ENCODE measurements at places on chromosomes 6 and 20. TPM values are rescaled to one million over a fixed set of nuclear protein-coding genes. Genes with fewer than 3 reads are reported as not detected.

Gene PRICKLE4
- total RNA-seq = not detected

Gene BHLHE23
- total RNA-seq = not detected

Gene RAE1
- 14.7 TPM for total RNA-seq

Gene LHFPL5
- total RNA-seq = not detected

Gene EDN3
- 1.7 TPM for total RNA-seq

Gene LZTS3
- total RNA-seq = 7.0 TPM

Gene NCOA5
- total RNA-seq = 17.3 TPM

Gene MAS1
- total RNA-seq = not detected

Gene OR14J1
- total RNA-seq = not detected

DNA sequence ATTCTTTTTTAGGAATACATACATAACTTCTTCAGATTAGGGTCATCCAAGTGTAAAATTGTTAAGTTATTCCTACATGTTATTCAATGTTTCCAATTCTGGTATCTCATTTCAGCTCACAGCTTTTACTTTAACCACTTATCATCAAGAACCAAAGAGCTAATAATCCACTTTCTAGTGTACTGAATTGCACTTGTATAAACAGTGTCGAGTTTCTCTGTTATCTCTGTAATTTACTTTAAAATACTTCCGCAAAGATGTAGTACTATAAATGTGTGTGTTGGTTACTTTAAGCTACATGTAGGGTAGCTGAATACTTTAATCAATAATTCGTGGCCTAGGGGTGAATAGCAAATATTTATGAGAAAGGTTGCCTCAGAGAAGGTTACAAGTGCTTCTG is 8.8 kb upstream of the GJA1 start:
- H3K4me3 ChIP-seq = no peak overlapping the region
- H3K36me3 ChIP-seq = no peaks in the 10 kb centered on the region
- H3K27me3 ChIP-seq = no peaks in the 10 kb centered on the region
- no peak overlapping the region for H3K27ac ChIP-seq
- DNase-seq = no peak

DNA sequence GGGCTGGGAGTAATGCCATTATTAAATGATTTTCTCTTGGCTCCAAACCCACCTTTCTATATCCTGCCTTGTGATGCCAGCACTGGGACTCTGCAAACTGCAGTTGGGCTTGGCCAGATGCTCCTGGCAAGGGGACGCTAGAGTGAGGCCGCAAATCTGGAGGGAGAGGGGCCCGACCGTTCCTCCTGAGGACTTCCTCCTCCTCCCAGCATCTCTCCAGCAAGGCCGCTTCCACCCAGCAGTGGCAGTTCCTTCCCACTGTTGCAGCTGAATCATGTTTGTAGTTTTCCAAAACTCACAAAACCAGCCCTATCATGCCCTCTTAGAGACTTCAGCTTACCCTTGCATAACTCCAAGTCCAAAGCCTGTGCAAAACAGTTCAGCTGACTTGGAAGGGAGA is 244.4 kb downstream of the FOXA2 start:
- no peaks in the 10 kb centered on the region for H3K27me3 ChIP-seq
- H3K4me1 ChIP-seq = no peaks in the 10 kb centered on the region
- H3K4me3 ChIP-seq = no peak overlapping the region
- no peaks in the 10 kb centered on the region for H3K36me3 ChIP-seq
- H3K27ac ChIP-seq = no peak overlapping the region

- H3K4me1 ChIP-seq = peaks cover 20% of the 10 kb centered on the region
- no peak overlapping the region for H3K27ac ChIP-seq
- no peaks in the 10 kb centered on the region for H3K36me3 ChIP-seq
- H3K4me3 ChIP-seq = no peak overlapping the region
Measured at GRCh38 chr6:4210629-4211419, 75.4 kb upstream of the ECI2 start.

- no peak for DNase-seq
- H3K27me3 ChIP-seq = no peaks in the 10 kb centered on the region
- H3K36me3 ChIP-seq = no peaks in the 10 kb centered on the region
- H3K4me1 ChIP-seq = no peaks in the 10 kb centered on the region
- no peak overlapping the region for H3K4me3 ChIP-seq
- no peak overlapping the region for H3K27ac ChIP-seq
Measured at GRCh38 chr6:5517796-5518195, 256.5 kb downstream of the FARS2 start.

- H3K4me3 ChIP-seq = no peak overlapping the region
- no peaks in the 10 kb centered on the region for H3K4me1 ChIP-seq
- no peaks in the 10 kb centered on the region for H3K27me3 ChIP-seq
Measured at GRCh38 chr6:466564-466963, 75.0 kb downstream of the IRF4 start.

DNA sequence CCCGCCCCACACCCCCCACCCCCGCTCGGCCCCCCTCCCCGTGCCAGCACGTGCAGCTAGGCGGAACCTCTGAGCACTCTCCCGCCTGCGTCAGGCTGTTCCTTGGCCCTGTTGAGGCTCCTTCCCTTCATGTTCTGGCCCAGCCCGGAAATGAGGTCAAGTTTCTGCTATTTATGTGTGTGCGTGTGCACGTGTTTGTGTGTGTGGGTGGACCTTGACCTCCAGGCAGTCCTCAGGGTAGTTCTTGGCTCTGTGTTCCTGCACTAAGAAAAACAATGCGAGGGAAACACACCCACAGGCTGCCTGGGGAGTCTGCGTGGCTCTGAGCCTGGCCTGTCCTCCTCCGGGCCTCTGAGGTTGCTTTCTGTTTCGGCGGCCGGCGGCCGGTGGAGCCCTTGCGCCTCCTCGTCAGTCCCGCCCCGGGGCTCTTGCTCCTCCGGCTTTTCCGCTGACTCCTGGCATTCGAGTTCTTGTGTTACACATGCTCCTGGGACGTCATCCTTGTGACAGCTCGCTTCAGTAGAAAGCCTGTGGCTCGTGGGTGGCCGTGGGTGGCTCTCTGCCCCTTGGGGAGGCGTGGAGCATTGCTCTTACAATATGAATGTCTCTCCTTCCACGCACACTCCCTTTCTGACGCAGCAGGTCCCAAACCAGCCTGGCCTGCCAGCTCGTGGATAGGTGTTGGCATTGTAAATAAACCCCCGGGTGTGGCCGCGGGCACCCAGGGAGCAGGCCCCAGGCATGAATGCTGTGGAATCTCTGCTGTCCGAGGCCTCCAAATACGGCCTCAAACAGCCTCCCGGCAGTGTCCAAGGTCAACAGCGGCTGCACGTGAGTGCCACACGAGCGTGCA is 10.0 kb downstream of the SLCO4A1 start:
- no peaks in the 10 kb centered on the region for H3K27me3 ChIP-seq
- no peaks in the 10 kb centered on the region for H3K36me3 ChIP-seq

DNA sequence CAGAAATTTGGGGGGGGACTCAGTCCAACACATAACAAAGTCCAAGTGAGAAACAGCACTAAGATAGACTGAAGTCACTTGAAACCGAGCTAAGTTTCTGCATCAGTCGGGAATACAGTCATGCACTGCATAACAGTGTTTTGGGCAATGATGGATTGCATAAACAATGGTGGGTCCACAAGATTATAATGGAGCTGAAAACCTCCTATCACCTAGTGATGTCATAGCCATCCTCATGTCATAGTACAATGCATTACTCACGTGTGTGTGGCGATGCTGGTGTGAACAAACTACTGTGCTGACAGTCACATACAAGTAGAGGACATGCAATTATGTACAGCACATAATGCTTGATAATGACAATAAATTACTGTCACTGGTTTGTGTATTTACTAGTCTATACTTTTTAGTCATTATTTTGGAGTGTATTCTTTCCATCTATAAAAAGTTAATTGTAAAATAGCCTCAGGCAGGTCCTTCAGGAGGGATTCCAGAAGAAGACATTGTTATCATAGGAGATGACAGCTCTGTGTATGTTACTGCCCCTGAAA is 154.5 kb upstream of the ECI2 start:
- no peak overlapping the region for H3K27ac ChIP-seq
- H3K4me1 ChIP-seq = no peaks in the 10 kb centered on the region
- no peak for DNase-seq
- H3K4me3 ChIP-seq = no peak overlapping the region

DNA sequence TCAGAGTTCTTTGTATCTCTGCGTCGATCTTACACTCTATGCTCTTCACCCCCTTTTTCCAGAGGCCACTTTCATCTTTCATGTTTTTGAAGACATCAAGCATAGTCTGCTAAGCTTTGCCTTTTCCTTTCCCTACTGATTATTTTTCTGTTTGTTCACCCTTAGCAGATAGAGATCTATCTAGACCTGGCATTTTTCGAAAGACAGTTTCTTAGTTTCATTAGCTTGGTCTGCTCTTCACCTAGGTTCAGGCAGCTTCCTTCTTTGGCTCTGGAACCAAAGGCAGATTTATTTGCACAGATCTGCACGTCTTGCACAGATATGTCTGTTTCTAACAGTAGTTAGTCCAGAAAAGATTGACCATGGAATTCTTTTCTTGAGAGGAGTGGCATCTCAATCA is 122.7 kb upstream of the HS3ST5 start:
- no peak overlapping the region for H3K4me3 ChIP-seq
- DNase-seq = no peak
- no peaks in the 10 kb centered on the region for H3K4me1 ChIP-seq
- no peaks in the 10 kb centered on the region for H3K36me3 ChIP-seq
- H3K27ac ChIP-seq = no peak overlapping the region

DNA sequence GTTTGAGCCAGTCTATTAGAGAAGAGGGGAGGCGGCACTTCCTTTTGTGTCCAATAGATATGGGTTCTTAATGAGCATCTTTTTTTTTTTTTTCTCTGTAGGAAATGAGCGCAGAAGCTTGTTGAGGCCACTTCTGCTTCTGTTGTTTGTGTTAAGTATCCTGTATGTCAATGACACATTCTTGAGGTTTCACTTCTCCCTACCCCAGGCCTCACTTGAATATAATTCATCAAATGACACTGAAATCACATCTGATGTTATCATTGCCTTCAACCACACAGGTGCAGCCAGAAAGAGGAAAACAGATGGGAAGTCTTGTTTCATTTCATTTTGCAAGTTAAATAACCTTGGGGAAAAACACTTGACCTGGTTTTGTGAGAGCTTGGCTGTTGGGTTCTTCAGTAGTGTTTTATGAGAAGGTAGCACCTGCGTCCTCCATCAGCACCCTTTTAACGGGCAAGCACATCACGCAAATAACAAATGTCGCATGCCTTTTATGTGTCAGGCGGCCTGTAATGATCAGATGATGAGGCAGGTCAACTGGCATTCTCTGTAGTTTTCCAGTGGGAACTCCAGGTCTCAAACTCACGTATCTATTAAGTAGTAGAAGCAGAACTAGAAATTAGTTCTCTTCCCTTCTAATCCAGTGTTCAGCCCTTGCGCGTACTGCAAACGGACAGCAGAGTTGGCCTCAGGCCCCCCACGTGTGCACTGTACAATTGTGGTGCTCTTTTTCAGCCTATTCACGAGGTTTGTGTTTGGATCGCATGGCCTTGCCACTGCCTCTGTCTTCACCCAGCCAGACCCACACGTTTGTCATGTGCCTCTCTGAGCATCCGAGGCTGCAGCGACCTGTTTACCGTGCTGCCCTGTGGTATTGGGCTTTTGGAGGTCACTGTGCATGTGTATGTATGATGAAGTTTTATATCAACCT is 23.5 kb downstream of the PLEKHG1 start:
- DNase-seq = no peak
- no peaks in the 10 kb centered on the region for H3K4me1 ChIP-seq
- no peak overlapping the region for H3K4me3 ChIP-seq
- no peak overlapping the region for H3K27ac ChIP-seq
- no peaks in the 10 kb centered on the region for H3K36me3 ChIP-seq

DNA sequence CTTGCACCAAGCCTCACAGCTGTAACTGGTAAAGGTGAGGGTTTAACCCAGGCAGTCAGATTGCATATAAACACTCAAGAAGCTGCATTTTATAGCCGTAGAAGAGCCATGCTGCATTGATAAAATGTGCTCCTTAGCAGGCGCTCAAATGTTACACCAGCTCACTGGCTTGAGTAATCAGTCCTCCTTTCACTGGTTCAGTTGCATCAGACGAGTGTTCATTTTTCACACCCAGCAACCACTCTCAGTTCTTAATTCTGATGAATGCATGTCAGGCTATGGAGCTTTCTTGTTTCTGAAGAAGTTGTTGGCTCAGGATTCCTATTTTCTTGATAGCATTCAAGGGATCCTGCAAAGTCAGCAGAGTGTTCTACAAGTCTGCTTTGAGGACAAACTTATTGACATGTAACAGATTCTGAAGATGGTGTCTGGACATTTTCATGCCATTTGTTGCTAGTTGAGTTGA is 198.3 kb downstream of the PLCB1 start:
- H3K4me1 ChIP-seq = no peaks in the 10 kb centered on the region
- DNase-seq = no peak
- H3K27ac ChIP-seq = no peak overlapping the region
- H3K27me3 ChIP-seq = no peaks in the 10 kb centered on the region
- no peak overlapping the region for H3K4me3 ChIP-seq

DNA sequence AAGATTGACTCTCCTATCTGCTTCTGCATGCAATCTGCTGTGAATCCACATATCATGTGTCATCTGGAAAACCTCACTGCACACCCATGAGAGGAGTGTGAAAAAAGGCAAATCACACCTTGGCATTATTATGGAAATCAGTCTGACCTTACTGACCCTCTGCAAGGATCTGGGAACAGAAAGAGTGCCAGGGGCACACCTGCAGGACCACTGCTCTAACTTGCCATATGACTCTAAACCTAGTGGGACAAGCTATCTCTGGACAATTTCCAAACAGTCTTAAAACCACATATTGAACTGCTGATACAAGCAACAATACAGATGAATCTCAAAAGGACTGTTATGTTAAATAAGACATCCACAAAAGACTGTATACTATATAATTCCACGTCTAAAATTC is 50.3 kb downstream of the ABHD12 start:
- H3K4me1 ChIP-seq = peaks cover 8% of the 10 kb centered on the region
- no peak overlapping the region for H3K27ac ChIP-seq
- DNase-seq = no peak
- H3K27me3 ChIP-seq = no peaks in the 10 kb centered on the region

DNA sequence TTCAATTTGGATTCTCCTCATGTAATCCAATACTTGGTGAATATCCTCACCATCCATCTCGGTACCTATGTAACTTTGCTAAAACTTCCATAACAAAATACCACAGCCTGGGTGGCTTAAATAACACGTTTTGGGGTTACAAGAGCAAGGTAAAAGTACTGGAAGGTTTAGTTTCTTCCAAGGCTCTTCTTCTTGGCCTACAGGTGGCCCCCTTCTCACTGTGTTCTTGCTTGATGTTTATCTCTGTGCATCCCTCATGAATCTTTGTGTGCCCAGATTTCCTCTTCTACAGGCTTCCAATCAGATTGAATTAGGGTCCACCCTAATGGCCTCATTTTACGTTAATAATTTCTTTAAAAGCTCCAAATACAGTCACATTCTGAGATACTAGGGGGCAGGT is 163.3 kb upstream of the HCRTR2 start:
- no peak for DNase-seq
- H3K27me3 ChIP-seq = no peaks in the 10 kb centered on the region
- H3K36me3 ChIP-seq = no peaks in the 10 kb centered on the region

- H3K36me3 ChIP-seq = peaks cover 28% of the 10 kb centered on the region
- peaks cover 27% of the 10 kb centered on the region for H3K4me1 ChIP-seq
- peak within 1 kb of the TSS; percentile 71 for H3K4me3 ChIP-seq
- DNase-seq = peak; percentile 87
Measured at GRCh38 chr6:31736021-31736767, at the start of gene CLIC1. Gene CLIC1, minus strand, starts transcription at chr6:31736530. Its CDS starts 230 bp downstream, at chr6:31736300.

GRCh38 chr6:41732591-41733359 is 2.6 kb downstream of the TFEB start:
- peak; percentile 77 for DNase-seq
- H3K27me3 ChIP-seq = no peaks in the 10 kb centered on the region
- H3K4me1 ChIP-seq = peaks cover 56% of the 10 kb centered on the region

- no peak overlapping the region for H3K27ac ChIP-seq
- no peaks in the 10 kb centered on the region for H3K36me3 ChIP-seq
- no peaks in the 10 kb centered on the region for H3K27me3 ChIP-seq
- no peak for DNase-seq
- no peak overlapping the region for H3K4me3 ChIP-seq
Measured at GRCh38 chr20:59148701-59149493, 14.7 kb upstream of the ZNF831 start.
